HFFc6 (cell line): ENCODE measurements at places on chromosomes 11 and 22. TPM values are rescaled to one million over a fixed set of nuclear protein-coding genes. Genes with fewer than 3 reads are reported as not detected.

PLAAT5 gene
- total RNA-seq, result not detected in 2 replicates

GRCh38 chr22:22019659-22020424, 37.3 kb upstream of the TOP3B start:
- no peak for DNase-seq

GRCh38 chr22:20552443-20553401, 45.3 kb downstream of the MED15 start:
- no peak for DNase-seq

ZNF280B gene
- total RNA-seq, result 0.18 and 0.37 TPM in 2 replicates

NAV2 gene
- total RNA-seq, result 12.4 to 27.1 TPM (median 20.1 TPM) in 3 replicates

DNA sequence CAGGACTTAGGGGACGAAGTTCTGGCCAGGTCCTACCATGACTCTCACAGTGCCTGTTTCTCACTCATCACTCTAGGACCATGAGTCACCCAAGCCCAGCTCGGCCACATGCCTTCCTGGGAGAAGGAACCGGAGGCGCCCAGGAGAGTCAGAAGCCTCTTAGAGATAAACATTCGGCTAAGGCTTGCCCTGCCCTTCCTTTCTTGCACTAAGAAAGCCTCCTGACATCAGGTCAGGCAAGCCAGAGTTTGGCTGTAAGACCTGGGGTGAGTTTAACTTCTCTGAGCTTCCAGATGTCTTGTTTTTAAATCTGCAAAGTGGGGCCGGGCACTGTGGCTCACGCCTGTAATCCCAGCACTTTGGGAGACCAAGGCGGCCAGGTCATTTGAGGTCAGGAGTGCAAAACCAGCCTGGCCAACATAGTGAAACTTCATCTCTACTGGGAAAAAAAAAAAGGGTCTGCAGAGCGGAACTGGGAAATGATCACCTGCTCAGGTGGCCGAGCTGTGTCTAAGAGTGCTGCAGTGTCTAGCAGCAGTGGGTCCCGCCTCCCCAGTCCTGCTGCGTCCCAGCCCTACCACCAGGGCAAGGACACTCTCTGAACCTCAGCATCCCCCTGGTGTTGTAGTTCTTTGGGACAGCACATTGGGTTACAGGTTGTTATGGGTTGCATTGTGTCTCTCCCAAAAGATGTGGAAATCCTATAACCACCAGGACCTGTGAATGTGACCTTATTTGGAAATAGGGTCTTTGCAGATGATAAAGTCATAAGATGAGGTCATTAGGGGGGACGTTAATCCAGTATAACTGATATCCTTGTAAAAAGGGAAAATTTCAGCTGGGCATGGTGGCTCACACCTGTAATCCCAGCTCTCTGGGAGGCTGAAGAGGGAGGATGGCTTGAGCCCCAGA, 1.8 kb upstream of the CARS1 start:
- peak; percentile 88 for DNase-seq

DNA sequence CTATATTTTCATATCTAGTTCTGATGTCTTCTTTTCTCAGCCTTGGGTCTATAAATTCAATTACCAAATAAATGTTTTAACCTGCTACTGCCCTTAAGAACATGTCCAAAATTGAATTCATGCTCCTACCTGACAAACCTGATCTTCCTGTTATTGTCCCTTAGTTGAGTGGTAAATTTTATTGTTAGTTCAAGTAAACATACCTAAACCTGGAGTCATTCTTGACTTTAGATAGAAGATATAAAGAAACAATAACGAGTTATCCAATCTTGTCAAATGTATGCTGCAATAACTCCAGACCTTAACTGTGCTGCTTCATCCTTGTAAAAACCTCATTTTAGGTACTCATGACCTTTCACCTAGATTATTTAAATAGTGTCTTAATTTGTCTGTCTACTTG, 34.6 kb upstream of the SC5D start:
- DNase-seq, result no peak

- DNase-seq, result no peak
Observed at GRCh38 chr11:97110376-97110775, 720.6 kb downstream of the JRKL start.

GRCh38 chr11:96173422-96173821, 169.6 kb downstream of the MAML2 start:
- DNase-seq, result no peak

DNA sequence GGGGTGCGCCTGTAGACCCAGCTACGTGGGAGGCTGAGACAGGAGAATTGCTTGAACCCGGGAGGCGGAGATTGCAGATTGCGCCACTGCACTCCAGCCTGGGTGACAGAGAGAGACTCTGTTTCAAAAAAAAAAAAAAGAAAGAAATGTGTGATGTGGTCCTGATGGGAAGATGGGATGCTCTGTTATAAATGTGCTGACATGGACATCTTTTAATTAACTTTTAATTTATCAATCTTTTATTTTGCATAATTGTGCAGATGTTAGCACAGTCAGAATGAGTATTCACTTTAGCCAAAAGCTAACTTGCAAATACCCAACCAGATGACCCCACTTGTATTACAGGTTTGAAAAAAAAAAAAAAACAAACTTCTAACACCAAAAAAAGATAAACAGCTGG, 23.8 kb upstream of the USP47 start:
- no peak for DNase-seq

DNA sequence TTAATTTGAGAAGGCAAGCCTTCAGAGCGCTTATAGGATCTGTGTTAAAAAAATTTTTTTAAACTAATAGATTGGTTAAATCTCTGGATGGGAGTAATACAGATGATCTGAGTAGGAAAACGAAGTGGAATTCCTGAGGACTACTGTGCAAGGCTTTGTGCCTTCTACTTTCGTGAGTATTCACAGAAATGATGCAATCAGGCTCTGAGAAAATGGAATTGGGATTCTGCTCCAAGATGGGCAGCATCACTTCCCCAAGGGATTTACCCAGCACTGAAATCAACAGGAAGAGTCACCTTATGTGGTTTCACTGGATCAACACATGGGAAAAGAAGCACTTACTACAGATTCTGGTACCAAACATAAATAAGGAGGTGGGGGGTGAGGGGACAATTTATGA, 12.5 kb downstream of the KMT5B start:
- peak; percentile 3 for DNase-seq

GRCh38 chr22:32828150-32828549, 26.6 kb downstream of the TIMP3 start:
- DNase-seq, result no peak

FERMT3 gene
- 1.8 TPM in 3 replicates for total RNA-seq

DNA sequence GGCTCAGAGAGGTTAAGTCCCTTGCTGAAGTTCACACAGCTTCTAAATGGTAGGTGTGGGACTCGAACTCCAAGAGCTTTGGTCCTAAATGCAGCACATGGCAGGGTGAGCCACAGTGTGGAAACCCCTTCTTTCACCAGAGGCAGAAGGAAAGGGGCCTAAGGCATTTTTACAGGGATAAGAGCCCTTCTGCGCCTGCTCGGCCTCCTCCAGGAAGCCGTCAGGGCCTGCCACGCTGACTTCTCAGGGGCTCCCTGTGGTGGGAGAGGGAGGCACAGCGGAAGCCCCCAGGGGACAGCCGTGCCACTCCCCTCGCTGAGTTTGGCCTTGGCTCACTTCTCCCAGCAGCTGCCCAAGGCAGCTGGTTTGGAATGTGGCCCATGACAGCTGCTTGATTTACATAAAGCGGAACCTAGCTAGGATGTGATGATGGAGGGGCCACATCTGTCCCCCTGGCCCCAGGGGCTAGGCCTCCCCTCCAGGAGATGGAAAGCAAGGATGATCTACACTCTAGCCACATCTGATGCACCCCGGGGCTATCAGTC, 35.4 kb downstream of the CD82 start:
- no peak for DNase-seq

GRCh38 chr11:75063741-75064314, 32.8 kb downstream of the OR2AT4 start:
- no peak for DNase-seq

GRCh38 chr11:337711-338110, 17.1 kb upstream of the IFITM3 start:
- DNase-seq, result no peak

NPAS4 gene
- not detected in 2 replicates for total RNA-seq

DNA sequence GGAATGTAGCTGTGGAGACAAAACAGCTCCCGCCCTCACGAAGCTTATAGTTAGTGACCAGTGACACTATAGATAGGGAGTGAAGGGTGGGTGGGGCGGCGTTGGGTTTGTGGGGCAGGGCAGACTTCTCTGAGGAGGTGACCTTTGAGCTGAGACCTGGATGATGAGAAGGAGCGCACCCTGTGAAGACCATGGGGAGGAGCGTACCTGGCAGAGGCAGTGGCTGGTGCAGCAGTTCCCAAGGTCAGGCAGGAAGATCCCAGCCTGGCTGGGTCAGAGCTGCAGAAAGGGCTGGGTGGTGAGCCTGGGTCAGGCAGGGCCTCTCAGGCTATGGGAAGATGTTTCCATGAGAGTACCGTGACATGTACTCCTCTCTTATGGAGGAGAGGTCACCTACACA, 135.0 kb upstream of the RCN1 start:
- no peak for DNase-seq

DNA sequence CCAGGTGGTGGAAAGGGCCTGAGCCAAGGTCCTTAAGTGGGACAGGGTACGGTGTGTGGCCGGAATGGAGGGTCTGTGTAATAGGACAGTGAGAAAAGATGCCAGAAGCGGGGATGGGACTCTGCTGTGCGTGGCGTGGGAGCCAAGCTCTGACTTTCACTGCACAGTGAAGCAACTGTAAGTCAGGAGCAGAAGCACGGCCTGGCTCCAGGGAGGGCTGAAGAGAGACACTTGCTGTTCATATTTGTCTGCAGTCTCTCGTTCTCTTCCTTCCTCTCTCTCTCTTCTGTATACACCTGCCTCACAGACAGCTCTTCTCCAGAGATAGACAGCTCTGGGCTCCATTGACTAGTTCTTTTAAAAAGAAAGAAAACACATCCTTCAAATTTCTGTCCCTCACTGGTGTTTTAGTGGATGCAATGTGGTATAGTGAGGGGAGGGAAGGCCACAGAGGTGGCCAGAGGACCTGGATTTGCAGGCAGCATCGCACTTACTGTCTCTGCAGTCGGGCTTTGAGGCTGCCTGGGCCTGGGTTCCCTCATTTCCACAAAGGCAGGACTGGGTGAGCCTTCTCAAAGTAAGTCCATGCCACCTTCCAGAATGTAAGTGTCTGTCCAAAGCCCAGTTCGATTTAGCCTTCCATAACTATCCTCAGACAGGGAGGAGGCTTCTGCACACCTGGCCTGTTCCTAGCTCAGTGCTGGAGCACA, 2.1 kb downstream of the IL17RA start:
- DNase-seq, result no peak

SHANK2 gene
- 0.86 to 2.0 TPM (median 1.7 TPM) in 3 replicates for total RNA-seq

DNA sequence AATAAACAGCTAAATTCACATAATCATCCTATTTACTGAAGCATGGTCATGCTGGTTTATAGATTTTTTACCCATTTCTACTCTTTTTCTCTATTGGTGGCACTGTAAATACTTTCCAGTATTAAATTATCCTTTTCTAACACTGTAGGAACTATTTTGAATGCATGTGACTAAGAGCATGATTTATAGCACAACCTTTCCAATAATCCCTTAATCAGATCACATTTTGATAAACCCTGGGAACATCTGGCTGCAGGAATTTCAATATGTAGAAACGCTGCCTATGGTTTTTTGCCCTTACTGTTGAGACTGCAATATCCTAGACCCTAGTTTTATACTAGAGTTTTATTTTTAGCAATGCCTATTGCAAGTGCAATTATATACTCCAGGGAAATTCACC, 10.7 kb downstream of the RAG1 start:
- no peak for DNase-seq

NXPE2 gene
- total RNA-seq, result not detected in 3 replicates

DNA sequence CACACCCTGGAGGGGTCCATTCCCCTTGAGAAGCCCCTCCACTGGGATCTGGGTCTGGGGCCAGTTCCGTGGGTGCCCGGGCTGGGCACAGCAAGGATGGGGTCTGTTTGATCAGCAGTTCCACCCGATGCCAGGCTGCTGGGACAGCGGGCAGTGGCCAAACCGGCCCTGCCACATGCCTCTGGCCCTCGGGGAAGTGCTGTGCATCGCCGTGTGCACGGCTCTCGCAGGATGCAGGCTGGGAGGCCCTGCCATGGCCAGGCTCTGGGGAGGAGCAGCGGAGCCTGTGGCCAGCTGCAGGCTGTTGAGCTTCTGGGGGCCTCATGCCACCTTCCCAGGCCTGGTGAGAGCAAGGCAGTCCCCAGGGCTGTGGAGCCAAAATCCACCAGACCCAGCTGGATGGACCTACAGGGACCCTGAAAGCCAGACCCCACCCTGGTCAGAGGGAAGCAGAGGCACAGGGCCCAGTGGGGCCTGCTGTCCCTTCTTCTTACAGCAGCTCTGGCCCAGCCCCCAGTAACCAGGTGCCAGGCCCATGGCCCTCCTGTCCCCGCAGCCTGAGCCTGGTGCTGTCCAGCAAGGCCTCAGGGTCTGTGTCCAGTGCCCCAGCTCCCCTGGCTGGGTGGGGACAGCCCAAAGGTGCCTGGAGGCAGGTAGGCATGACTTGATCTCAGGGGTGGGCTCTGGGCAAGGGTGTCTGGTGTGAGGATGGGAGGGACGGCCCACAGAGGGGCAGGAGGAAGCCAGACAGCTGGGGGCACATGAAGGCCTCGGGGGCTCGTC, 57.3 kb downstream of the WNT7B start:
- no peak for DNase-seq

PDGFB gene
- not detected in 3 replicates for total RNA-seq

DNA sequence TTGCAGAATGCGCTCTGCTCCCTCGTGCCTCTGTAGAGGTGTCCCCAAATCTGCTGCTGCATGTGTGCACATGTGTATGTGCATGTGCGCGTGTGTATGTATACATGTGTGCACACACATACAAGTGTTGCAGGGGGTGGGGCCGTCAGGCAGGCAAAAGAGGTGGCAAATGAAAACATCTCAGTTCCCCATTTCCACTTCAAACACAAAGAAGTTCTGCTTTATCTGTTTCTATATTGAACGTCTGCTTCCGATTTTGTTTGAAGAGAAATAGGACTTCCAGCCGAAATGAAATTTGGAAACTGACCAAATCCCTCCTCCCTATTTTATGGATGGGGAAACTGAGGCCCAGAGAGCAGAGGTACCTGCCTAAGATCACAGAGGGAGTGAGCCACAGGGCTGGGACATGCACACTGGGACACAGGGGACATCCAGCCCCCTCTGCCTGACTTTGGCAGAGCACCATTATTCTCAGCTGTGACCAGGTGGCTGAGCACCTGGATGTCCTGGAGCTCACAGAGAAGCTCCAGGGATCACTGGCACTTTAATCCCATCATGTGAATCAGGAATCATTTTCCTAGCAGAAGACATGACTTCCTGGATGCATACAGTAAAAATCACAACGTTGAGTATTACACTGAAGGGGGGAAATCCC, 41.2 kb upstream of the ALX4 start:
- no peak for DNase-seq

CDKN1C gene
- 0.21 to 0.37 TPM in 2 of 3 replicates, not detected in the other for total RNA-seq

- no peak for DNase-seq
Observed at GRCh38 chr22:30332551-30332950, 5.8 kb upstream of the TBC1D10A start.

TRIM51 gene
- total RNA-seq, result not detected in 2 replicates

GRCh38 chr11:58142761-58143160, 17.4 kb upstream of the OR9I1 start:
- no peak for DNase-seq

TMEM151A gene
- 0.07 TPM in 1 of 3 replicates, not detected in the others for total RNA-seq

GRCh38 chr11:110434952-110435779, 5.4 kb downstream of the FDX1 start:
- no peak for DNase-seq

- no peak for DNase-seq
Observed at GRCh38 chr11:1546536-1547466, 25.3 kb downstream of the DUSP8 start.
